Activated T-cell treated with anti-CD3 and anti-CD28 coated beads for 24 hours (primary cell): ENCODE measurements at places on chromosomes 1 and 21.

DNA sequence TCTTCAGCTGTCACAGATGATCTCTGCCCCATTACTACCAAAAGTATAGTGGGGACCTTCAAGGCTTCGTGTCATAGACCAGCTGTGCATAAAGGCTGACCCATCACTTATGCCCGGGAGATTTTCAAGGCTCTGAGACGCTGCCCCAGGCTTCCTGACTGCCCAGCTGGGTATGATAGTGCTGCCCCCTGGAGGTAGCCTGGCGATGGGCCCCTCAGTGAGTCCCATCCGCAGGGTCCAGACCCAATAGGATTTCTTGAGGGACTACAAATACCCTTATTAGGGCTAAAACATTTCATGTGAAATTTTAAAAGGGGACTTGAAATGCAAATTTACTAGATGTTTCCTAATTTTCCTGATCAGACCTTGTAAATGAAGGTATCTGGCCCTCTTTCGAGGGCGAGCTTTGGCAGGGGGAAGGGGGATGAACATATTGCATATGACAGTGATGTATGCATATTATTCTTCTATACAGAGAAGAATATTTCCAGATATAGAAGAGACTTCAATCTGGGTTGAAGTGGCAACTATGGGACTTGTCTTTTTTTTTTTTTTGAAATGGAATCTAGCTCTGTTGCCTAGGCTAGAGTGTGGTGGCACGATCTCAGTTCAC, 11.7 kb upstream of the FCMR start:
- DNase-seq: peak; percentile 57

DNA sequence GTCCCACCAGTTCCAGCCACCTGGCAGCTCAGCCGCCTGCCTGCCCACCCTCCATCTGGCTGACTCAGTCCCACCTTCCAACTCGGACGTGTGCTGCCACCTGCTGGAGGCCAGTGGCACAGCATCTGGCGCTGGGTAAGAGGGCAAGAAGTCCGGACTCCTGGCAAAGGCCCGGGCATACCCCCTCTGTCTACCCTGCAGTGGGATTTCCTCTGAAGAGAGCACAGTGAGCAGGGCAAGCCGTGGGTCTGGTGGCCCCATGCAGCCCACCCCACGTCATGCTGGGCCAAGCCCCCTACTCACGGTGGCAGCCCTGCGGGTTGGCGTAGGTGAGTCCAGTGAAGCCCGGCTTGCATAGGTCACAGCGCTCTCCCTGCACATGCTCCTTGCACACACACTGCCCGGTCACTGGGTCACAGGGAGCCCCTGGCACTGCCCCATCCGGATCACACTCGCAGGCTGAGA, 24.5 kb downstream of the LAMB3 start:
- peak; percentile 79 for DNase-seq

- no peak for DNase-seq
Observed at GRCh38 chr1:156430303-156430702, 61.3 kb downstream of the RHBG start.

- no peak for DNase-seq
Observed at GRCh38 chr1:114745291-114745690, 12.5 kb downstream of the CSDE1 start.

DNA sequence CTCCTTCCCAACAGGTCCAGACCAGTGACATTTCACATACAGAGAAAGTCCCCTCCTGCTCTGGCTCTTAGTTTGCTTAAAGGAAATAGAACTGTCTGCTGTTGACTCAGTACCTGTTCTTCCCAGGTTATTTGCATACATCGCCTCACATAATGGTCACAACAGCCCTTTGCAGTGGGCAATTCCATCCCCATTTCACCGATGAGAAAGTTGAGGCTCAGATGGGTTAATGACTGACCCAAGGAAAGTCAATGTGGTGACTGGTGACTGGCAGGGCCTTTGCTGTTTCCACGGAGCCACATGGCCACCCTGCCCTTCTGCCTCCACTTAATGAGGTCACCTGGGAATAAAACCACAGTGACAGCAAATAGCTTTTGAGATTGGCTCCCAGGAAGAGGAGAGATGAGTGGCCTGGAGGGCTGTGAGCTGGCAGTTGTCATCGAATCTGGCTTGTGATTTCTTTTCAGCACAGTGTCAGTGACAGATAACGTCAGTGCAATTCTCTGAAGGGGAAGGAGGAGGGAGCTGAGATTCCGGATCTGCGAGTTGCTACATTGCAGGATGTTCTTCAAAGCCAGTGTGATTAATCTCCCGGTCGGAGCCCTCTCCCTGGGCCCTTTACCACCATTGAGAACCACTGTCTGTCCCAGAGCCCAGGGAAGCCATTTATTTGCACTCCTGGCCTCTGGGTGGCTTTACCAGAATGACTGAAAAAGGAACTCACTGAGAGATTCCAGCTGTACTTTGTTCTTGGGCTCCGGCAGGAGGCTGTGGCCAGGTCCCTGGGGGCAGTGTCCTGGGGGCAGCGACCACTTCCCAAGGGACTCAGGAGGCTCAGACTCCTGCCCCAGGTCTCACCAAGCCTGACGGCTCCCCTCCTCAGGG, 117.2 kb downstream of the CNIH3 start:
- no peak for DNase-seq

GRCh38 chr1:87224201-87224600, 104.5 kb upstream of the LMO4 start:
- DNase-seq: no peak

DNA sequence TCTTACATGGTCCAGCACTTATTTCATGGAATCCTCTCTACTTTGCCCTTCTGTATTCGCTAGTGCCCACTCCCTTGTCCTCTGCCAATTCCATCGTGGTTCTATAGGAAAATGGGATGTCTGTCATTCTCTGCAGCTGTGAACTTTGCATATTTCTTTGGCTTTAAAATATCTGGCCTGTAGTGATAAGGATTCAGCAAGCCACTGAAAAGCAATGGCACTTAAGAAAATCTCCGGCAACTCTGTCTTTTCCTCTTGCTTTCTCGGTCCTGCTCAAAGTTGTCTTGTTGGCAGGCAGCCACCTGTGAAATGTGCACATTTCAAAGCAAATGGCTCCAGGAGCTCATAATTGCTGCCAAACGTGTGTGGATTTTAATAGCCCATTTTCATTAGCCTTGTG, 91.8 kb downstream of the CHD1L start:
- no peak for DNase-seq

DNA sequence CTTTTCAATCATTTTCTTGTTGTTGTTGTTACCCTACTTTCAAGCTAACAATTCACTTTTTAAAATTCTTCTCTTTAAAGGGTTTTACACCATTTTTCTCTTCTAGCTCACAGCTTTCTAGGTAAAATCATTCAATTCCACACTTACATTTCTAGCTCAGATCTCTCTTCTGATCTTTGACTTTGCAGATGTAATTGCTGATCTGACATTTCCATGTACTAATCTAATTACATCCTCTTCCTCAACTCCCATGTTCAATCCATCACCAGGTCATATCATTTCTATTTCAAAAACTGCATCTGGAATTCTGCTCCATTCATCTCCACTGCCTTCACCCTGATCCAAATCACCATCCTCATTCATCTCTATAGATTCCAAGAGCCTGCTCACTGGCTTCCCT, 3.0 kb downstream of the BCL10 start:
- DNase-seq: no peak

- DNase-seq: no peak
Observed at GRCh38 chr1:213393860-213394259, 342.8 kb downstream of the RPS6KC1 start.

DNA sequence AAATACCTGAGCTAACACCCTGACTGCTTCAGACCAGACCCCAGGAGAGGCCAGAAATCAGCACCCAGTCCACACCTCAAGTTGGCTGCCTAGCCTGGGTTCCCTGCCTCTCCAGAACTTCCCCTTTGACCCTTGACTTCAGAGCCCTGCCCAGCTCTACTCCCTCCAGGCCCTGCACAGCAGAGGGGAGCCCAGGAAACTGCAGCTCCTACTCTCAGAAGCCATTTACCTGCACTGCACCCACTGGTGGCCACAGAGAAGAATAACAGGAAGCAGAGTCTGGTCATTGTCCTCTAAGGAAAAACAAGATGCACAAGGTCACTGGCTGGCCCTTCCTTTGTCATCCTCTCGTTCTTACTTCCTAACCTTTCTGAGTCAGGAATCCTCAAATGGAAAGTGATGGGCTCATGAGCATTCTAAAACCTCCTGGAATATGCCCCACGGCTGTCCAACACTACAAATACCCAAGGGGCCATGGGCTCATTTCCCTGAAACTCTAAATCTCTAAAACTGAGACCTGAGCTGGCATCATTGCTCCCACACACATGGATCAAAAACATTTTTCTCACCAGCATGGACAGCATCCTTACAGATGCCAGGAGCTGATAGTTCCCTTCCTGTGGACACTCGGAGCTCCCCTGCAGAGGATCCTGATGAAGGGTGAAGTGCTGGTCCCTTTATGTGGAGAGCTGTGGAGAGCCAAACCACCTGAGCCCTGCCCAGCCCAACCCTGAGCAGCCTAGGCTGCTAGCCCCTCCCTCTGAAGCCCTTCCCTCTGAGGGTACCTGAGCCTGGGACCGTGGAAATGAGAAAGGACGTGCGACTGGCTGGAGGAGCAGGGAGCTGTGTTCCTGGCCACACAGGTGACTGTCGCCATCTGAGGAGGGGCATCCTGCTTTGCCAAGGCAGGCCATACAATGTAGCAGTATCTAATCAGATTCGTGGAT, at the start of gene ITLN2:
Gene ITLN2, minus strand, starts transcription at position 652 of the 947 bp plus-strand sequence. Its CDS starts 68 bp downstream, at position 584.
- DNase-seq: peak; percentile 20

DNA sequence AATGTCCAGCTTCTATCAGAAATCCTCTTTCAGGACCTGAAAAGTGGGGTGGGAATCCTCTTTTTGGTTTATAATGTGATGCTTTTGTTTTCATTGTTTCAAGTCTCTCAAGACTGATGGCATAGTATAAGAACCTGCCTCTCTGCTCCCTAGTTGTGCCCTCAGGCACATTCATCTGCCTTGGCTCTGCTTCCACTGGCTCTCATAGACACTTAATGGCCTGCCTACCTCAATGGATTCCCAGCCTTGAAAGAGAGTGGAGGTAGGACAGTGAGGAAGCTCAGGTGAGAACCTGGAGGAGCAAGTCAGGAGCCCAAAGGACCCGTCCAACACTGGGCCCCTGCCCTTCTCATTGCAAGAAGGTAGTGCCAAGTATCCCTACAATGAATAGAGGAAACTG, 4.8 kb downstream of the TTLL7 start:
- no peak for DNase-seq

DNA sequence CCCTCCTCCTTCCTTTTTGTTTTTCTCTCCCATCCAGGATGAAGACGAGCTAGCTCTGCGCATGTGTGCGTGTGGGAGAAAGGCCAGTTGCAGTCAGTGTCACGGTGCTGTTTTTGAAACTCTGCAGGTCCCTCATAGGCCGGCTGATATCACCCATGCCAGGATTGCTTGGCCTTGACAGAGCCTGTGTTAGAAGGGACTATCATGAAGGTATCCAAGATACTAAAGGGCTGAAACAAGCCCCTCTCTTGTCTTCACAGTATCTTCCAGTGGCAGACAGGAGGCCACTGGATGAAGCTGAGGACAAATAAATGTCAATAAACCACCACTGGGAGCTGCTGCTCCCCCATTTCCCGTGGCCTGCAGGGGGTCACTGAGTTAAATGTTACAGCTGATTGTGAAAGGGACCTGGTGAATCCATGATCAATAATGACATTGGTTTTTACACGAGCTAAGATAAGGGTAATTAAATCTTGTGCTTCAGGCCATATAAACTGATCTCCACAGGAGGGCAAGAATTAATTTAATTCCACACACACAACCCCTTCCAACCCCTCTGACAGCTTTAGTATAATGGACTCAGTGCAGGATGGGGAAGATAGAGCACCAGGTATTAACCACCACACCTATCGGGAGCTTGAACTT, 64.6 kb upstream of the TARBP1 start:
- no peak for DNase-seq

- no peak for DNase-seq
Observed at GRCh38 chr1:248840946-248841345, 2.9 kb downstream of the ZNF672 start.

GRCh38 chr21:19340303-19340702, 936.7 kb upstream of the TMPRSS15 start:
- no peak for DNase-seq
